ENCODE measurements at places on chromosomes 1 and 21. TPM values are rescaled to one million over a fixed set of nuclear protein-coding genes. Genes with fewer than 3 reads are reported as not detected.

Gene VWA1
- 35.1 TPM for total RNA-seq

Gene H3-3A
- total RNA-seq = 469 TPM

Gene SLAMF6
- total RNA-seq = not detected

Gene S100A1
- total RNA-seq = not detected

Gene CD1E
- total RNA-seq = not detected

Gene ITLN2
- total RNA-seq = not detected

Gene C1orf185
- total RNA-seq = not detected

Gene PTGS2
- total RNA-seq = 4.8 TPM

Gene EFNA1
- total RNA-seq = 1.8 TPM

Gene ZYG11A
- total RNA-seq = 0.96 TPM

Gene ACKR1
- 0.64 TPM for total RNA-seq

Gene AIRE
- 0.08 TPM for total RNA-seq
